Activated CD4-positive, alpha-beta T cell treated with anti-CD3 and anti-CD28 coated beads, Interleukin-2, amount 50 U/mL, for 1 hour (primary cell): ENCODE measurements at places on chromosomes 6 and 20.

DNA sequence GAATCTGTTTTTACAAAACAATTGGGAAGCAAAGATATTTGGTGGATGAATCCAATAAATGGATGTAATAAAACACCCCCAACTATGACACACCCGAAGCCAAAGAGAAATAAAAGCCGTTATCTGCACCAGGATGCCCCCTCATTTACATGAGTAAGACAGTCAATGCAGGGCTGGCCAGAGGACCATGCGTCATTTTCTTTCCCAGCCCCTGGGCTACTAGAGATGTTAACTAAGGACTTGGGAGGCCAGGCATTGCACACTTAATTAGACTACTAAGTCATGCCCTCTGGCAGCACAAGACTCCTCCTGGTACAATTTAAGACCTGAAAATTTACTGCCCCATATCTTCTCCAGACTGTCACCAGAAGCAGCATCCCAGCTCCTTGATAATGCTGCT is 3.2 kb downstream of the LEMD2 start:
- DNase-seq, result no peak

GRCh38 chr6:132400555-132400882 is 756 bp downstream of the MOXD1 start:
- DNase-seq, result no peak

- DNase-seq, result no peak
Observed at GRCh38 chr6:47690214-47690613, 8.2 kb upstream of the ADGRF4 start.

- no peak for DNase-seq
Observed at GRCh38 chr6:90139272-90139817, 157.3 kb downstream of the BACH2 start.

GRCh38 chr6:47137073-47137472 is 94.9 kb upstream of the ADGRF1 start:
- no peak for DNase-seq

DNA sequence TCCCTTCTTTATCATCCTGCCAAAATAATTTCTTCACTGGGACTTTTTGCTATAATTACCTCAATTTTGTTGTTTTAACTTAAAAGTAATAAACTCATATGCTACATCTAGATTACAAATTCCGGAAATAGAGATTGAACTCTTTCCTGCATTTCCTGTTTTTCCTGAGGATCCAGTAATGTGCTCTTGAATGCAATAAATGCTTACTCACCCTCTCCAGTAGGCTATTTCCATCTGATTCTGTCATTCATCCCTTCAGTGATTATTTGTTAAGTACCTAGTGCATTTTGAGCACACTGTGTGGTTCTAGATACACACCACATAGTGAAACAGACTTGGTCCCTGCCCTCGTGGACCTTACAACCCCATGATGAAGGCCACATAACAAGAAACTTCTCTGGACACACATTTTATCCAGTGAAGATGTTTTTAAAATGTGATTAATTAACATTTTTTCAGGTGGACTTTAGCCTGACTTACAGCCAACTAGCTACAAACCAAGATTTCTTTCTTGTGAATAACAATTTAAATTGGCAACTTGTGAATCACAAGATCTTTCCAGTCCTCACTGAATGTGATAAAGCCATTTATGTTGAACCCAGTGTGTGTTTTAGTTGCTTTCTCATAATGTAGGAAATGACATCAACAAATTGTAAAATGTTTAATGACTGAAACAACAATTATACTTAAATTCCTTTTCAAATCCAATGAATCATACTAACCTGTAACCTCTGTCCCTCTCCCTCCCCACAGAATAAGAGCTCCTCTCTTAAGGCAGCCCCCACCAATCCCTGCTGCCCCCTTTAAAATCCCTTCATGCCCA is 272.3 kb downstream of the KHDC1L start:
- no peak for DNase-seq
